ENCODE measurements at places on chromosomes 2 and 18. TPM values are rescaled to one million over a fixed set of nuclear protein-coding genes. Genes with fewer than 3 reads are reported as not detected.

TMEM169 gene
- 0.37 TPM for total RNA-seq

ELOA2 gene
- not detected for total RNA-seq

HOXD9 gene
- 0.37 TPM for total RNA-seq

LDLRAD4 gene
- 0.73 TPM for total RNA-seq

IGFBP5 gene
- total RNA-seq: 106 TPM

PRSS56 gene
- total RNA-seq: not detected

TXNDC2 gene
- under 0.01 TPM for total RNA-seq

TRIM54 gene
- total RNA-seq: not detected
